ENCODE measurements at places on chromosomes 4 and X.

DNA sequence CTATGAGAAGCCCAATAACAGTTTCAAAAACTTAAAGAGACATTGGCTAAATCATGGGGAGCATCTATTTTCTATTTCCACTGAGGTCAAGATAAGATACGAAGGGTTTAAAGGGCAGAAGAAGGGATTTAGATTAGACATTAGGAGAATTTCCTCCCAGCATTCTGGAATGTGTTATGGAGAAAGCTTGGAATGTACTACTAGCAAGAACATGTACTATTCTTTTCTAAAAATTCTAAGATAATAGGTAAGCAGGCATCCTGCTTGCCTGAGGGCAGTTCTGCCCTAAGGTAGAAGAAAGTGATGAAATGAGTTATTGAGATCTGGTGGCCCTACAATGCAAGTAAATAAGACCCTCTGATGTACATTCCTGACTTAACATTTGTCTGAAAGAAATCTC lies 279.2 kb downstream of the NR3C2 start:
- peak; percentile 70 for DNase-seq

GRCh38 chr4:15510961-15511360 lies 41.3 kb downstream of the CC2D2A start:
- no peak for DNase-seq

- DNase-seq: no peak
Observed at GRCh38 chr4:24321616-24322015, 262.7 kb downstream of the DHX15 start.

DNA sequence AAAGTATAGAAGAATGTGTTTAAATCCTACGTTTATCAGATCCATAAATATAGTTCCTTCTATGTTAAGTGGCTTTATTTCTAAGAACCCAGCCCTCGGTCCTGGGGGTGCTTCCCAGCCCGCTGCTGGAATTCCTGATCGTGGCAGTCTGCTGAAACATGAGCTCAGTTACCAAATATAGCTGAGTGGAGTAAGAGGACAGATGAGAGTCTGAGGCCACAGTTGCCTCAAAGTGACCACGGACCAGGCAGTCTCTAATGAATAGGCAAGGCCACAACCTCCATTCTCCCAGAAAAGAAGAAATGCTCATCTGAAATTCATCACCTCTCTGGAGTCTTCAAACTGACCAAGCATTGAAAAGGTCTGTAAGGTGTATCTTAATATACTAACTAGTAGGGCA lies at the start of gene PALLD:
TSS of gene PALLD (plus strand) at position 219 of the 400 bp plus-strand sequence.
- DNase-seq: no peak

GRCh38 chr4:66842026-66842723 lies 703.1 kb downstream of the CENPC start:
- DNase-seq: no peak

DNA sequence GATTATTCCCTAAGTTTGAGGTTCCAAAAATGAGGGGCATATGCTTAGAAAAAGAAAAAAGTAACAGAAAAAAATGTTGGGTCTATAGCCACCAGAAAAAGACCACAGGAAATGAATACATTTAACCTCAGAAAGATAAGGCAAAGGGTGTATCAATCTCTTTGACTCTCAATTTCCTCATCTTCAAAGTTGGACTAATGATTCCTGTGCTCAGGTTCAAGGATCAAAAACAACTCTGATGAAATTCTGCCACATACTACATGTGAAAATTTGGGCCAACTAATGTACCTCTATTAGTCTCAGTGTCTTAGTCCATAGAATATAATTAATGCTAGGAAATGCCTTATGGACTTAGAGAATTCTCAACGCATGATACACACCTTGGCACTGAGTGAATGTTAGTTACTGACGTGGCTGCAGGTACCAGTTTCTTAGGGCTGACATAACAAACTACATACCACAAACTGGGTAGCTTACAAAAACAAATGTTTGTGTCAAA lies 257.7 kb downstream of the ANKRD50 start:
- DNase-seq: peak; percentile 24

DNA sequence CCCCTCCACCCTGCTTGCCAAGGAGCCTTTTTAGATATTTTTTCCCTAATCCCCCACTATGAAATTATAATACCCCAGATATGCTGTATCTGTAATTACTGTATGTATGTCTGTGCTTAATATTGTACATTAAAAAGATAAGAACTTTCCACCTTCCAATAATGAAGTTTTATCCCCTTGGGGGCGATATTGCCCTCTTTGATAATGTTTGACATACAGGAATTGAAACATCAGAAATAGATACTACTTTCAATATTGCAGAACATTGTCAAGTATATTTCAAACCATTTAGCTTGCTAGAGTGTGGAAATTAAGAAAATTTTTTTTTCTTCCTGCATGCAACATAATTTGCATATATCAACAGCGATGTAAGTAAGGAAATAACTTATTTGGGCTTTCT lies 58.9 kb downstream of the NAF1 start:
- no peak for DNase-seq

- DNase-seq: no peak
Observed at GRCh38 chr4:48018112-48018511, 1.5 kb downstream of the NIPAL1 start.

DNA sequence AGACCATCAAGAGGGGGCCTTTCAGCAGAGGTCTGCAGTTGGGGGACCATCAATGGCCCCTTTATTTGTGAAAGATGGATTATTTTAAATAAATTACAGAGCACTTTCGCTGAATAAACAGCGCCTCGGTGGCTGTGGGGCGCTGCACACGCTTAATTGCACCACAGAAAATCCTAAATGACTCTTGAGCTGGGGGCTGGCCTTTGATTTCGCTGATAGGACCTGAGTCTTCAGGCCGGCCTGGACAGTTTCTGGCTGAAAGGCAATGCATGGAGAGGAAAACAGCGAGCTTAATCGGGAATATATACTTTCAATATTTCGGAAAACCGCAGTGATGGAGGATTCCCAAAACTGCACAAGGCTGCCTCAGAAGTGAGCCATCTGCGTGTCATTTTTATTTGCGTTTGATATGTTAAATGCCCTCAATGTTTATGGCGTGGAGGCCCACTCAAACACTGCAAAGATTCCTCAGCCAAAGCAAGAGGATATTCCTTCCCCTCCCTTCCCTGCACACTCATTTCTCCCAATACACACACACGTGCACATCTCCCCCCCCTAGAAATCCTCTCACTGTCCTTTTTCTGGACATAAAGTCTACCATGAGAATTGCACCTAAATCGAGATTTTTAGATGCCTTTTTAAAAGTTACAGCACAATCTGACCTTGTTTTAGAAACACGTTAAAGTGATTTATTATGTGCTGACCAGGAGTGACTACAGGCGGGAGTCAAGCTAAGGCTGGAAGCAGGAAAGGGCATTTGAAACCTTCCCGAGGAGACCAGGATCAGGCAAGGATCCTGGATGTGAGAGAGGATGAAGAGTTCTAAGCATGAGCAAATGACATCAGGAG lies 340.7 kb downstream of the RAB28 start:
- DNase-seq: no peak

DNA sequence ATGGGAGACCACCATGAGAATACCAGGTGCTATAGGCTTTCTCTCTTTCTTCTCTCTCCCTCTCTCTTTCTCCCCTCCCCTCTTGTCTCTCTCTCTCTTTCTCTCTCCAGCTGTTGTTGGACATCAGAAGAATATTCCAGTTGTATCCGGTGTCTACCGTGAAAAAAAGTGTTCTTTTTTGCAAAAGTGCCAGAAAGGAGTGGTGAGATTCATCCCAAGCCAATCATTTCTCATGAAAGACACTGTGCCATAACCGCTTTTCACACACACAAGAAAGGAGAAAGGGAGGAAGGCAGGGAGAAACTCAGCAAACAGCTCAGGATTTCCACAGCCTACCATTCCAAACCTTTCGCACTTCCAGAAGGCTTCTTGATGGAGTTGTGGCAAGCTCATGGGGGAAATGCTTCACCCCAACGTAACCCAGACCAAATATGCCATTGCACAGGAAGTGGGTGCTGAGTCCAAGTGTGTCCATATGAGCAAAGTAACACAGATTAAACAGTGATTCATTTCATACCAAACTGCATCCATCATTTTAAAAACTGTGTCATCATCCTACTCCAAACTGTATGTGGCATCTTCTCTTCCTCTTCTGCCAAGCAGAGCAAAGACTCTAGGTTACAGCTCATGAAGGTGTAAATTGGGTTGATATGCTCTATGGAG lies 224.0 kb downstream of the APBB2 start:
- DNase-seq: peak; percentile 93

DNA sequence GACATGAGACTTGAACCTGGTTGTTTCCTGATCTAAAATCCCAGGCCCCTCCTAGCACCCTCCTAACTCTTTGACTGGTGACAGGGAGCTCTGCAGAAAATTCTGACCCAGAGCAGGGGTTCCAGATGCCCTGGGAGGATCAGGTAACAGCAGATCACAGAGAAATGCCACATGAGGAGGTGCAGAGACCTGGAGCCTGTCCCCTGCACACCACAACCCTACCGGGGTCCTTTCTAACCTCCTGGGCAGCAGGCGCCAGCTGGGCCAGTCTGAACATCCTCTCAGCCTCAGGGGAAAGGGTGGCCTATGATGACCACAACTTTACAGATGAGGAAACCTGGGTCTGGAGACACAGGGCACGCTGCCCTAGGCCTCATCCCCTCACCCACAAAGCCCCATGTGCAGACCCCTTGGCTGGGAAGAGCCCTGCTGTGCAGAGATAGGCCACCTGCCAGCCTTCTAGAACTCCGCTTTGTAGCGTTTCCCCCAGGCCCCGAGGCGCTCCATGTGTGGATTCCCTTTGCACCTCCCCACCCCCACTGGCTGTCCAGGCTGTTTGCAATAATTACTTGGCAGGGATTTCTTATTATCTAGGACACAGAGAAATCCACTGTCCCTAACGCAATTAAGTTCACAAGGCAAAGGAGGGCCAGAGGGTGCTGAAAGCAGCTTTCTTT lies 36.5 kb downstream of the WDR1 start:
- no peak for DNase-seq

GRCh38 chrX:2547736-2548135 lies 47.0 kb upstream of the DHRSX start:
- no peak for DNase-seq

- DNase-seq: no peak
Observed at GRCh38 chr4:121950680-121951520, 960 bp downstream of the TRPC3 start.

- no peak for DNase-seq
Observed at GRCh38 chrX:19212037-19212436, 89.8 kb upstream of the ADGRG2 start.

DNA sequence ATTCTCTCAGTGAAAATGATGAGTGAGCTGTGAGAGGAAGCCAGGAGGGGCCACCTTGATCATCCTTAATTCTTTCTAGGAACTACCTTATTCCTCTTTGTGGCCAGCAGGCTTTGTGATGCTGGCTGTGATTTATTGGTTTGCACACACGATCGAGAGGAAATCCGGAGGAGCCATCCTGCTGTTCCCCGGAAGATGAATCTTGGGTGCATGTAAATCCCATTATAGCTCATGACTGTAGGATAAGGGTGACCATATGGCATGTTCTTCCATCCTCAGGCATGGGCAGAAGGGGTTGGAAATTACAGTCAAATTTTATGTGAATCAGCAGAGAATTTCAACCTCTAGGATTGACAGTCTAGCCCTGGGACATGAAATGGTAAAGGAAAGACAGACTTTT lies 254.5 kb downstream of the UNC5C start:
- DNase-seq: no peak

DNA sequence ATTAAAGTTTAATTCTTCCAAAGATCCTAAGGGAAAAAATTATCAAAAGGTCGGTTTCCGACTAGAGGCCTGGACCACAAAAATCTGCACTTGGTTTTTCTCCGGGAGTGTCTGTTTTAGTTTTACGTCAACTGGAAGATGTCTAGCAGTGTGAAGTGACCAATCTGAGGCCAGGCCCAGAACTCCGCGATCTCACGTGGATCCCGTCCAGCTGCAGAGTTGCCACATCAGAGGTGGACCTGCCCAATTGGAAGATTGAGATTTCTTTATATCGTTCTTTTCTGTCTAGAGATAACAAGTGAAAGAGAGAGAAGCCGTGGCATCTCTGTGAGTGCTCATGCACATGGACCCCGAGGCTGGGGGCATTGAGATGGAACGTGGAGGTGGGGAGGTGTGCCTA lies 115.8 kb downstream of the AFF1 start:
- DNase-seq: no peak

DNA sequence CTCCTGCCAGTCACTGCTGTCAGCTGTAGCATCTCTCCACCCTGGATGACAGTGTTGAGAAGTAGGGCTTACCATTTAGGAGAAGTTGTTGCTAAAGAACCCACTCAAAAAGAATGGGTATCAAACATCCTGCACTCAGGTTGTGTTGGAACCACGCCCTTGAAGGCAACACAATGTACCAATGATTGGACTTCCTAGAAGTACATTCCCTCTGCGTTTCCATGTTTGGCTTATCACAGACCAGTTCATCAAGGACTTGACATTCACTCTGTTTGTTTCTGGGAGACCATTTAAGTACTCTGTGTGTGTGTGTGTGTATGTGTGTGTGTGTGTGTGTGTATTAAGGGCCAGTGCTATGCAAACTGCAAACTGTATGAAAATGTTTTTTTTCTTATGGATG lies 200.6 kb upstream of the GATB start:
- DNase-seq: no peak

- DNase-seq: no peak
Observed at GRCh38 chrX:24169211-24169610, 19.7 kb downstream of the ZFX start.

DNA sequence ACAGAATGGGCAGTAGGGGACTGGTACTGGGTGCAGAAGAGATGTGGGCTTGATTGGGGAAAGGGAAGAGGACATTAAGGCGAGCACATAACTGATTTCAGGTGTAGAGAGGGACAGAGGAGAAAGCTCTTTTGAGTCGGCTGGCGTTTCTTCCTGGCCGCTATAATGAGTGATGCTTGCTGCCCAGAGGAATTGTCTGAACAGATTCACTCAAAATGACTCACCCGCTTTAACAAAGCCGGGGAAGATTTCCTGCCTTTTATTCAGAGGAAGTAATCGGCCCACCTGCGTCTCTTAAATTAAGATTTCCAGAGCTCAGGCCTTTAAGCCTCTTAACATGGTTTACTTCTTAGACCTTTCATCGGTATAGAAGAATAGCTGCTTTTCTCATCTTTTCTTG lies 102.1 kb upstream of the AP1S2 start:
- DNase-seq: no peak

DNA sequence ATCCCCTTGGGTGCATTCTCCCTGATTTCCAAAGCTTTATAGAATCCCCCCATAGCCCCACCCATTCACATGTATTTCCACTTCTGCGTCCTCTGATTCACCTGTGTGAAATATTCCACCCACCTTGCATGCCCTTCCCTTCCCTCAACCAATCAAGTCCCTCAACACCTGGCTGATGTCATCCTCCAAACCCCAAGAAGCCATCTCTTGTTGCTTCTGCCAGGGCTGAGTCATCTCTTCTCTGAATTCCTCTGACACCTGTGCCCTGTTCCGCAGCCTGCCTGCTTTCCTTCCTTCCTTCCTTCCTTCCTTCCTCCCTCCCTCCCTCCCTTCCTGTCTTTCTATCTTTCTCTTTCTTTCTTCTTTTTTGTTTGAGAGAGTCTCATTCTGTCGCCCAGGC lies 9.9 kb downstream of the CRMP1 start:
- DNase-seq: no peak

DNA sequence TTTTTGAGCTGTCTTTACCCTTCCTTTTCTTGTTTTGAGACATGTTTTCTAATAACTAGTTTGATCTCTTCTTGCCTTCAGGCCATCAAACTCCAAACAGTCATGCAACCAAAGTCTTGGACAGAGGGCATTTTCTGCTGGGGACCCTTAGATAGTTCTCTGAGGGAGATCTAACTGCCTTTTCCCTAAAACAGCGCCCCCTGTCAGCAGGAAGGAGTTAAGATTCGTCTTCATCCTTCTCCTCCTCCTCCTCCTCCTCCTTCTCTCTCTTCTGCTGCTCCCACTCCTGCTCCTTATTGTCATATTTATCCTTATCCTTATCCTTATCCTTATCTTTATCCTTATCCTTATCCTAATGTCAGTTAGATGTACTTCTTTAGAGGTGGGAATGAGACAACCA lies 417.2 kb downstream of the TRAM1L1 start:
- no peak for DNase-seq

All from NCI-H226 (cell line).